ENCODE measurements at places on chromosomes 11 and 22. TPM values are rescaled to one million over a fixed set of nuclear protein-coding genes. Genes with fewer than 3 reads are reported as not detected.

KRTAP5-5 gene
- total RNA-seq, result not detected

CCDC86 gene
- total RNA-seq, result 44.3 TPM

GRCh38 chr11:67486481-67487195 is 3.8 kb downstream of the AIP start:
- H3K27ac ChIP-seq, result no peak overlapping the region
- peaks cover 11% of the 10 kb centered on the region for H3K36me3 ChIP-seq
- H3K27me3 ChIP-seq, result peaks cover 3% of the 10 kb centered on the region
- DNase-seq, result no peak

DNA sequence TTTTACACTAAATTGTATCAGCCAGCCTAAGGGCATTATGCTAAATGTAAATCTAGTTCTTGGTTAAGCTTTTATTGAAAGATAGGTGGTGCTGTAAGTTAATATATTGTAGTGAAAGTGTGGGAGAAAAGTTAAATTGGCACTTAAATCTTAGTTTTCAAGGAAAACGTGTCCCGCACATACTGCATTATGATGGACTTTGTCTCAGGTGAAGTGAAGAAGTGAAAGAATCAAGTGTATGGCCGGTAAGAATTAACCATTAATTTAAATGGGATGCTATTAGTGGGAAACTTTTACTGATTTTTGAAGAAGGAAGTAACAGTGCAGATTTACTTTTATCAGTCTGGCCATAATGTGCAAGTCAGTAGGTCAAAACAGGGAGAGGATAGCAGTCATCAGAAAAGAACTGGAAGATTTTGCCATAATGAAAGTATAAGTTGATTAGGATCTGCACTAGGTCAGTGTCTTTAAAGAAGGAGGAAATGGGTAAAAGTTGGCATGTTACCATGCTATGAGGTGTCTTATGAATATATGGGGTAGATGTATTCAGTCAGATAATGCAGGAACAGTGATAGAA is 81.6 kb downstream of the PDHX start:
- H3K27ac ChIP-seq, result no peak overlapping the region
- H3K4me1 ChIP-seq, result no peaks in the 10 kb centered on the region
- no peaks in the 10 kb centered on the region for H3K36me3 ChIP-seq
- no peak for DNase-seq

DNA sequence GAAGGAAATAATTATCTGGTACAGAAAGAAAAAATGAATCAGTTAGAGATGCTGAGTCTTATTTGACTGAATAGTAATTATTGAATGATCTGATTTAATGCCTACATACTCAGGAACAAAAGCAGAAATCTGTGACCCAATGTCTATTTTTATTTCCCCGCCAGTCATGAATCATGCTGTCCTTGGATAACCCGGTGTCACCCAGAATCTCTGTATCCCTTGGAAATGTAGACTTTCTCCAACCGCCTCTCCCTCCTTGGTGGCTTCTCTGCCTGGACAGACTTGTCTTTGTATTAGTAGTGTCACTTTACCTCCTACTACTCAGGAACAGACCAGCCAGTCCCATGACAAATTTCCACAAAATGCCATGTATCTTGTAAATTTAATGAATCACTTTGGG is 173.3 kb upstream of the PDGFD start:
- H3K4me1 ChIP-seq, result no peaks in the 10 kb centered on the region
- DNase-seq, result no peak
- H3K27ac ChIP-seq, result no peak overlapping the region
- H3K36me3 ChIP-seq, result no peaks in the 10 kb centered on the region
- H3K27me3 ChIP-seq, result no peaks in the 10 kb centered on the region
- no peak overlapping the region for H3K4me3 ChIP-seq

- H3K4me3 ChIP-seq, result no peak overlapping the region
- no peak for DNase-seq
- no peaks in the 10 kb centered on the region for H3K27me3 ChIP-seq
Observed at GRCh38 chr11:13259374-13259773, 18.2 kb upstream of the BMAL1 start.

DNA sequence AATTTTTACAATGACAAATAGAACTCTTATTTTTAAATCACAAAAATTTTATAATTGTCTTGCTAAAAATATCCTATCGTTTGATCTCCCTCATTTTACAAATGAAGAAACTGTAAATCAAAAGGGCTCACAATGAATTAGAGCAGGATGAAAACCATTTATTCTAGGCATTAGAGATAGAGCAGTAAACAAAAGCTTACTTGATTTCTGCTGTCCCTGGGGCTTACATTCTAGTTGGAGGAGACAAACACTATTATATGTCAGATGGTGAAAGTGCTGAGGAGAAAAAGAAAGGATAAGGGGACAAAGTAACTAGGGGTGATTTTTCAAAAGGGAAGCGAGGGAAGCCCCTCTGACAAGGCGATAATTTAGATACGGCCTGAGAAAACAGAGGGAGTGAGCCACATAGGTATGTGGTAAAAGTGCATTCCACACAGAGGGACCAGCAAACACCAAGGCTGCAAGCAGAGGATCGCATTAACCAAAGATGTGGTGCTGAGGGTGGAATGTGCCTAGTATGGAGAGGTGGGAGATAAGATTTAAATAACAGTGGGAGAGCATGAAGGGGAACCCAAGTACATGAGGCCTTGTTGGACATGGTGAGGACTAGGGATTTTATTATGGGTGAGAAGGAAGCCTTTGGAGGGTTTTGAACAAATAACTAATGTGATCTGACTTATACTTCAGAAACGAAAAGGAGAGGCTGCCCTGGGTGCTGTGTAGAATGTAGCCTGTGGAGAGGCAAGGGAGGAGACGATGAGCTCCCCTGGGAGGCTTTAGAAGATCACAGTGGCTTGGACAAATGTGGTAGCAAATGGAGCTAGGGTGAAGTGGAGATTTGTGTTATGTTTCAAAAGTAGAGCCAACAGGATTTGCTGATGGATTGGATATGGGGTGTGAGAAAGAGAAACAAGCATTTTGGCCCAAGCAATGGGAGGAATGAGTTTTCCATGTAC is 62.1 kb downstream of the PDHX start:
- H3K4me3 ChIP-seq, result no peak overlapping the region
- no peak for DNase-seq

- DNase-seq, result no peak
- no peak overlapping the region for H3K4me3 ChIP-seq
- H3K27ac ChIP-seq, result no peak overlapping the region
- H3K36me3 ChIP-seq, result no peaks in the 10 kb centered on the region
- no peaks in the 10 kb centered on the region for H3K4me1 ChIP-seq
Observed at GRCh38 chr22:25735650-25736049, 6.3 kb upstream of the MYO18B start.

GRCh38 chr11:95715777-95716241 is 73.8 kb downstream of the FAM76B start:
- peaks cover 40% of the 10 kb centered on the region for H3K4me1 ChIP-seq
- peak overlapping the region; percentile 9 for H3K4me3 ChIP-seq

- H3K36me3 ChIP-seq, result no peaks in the 10 kb centered on the region
- DNase-seq, result no peak
- H3K27ac ChIP-seq, result no peak overlapping the region
- H3K4me3 ChIP-seq, result no peak overlapping the region
Observed at GRCh38 chr22:29635734-29636357, 32.4 kb downstream of the NF2 start.

P4HA3 gene
- total RNA-seq, result not detected

OR9G1 gene
- total RNA-seq, result not detected

DNA sequence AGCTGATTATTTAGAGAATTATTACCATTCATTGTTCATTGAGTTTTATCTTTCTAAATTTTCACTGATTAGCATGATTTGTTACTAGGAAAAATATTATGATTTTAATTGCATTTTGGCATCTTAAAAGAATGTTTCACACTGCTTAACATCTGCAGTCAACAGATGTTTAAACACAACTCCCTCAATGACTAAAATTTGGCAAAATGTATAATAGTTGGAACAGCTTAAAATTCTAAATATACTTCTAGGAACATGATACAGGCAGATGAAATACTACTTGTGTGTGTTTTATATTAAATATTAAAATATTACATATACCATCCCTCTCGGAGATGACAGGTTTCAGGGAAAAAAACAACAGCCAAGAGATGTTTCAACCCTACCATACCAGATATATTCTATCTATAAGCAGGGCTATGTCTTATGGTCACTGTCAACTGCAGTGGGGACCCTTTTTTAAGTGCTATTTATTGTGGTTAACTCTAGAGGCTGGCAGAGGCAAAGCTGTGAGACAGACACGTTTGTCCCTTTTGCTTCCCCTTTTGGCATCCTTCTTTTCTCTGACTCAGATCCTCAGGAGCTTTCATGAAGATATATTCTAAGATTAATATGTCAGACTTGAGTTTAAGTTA is 81.9 kb downstream of the BDNF start:
- no peak for DNase-seq
- H3K27me3 ChIP-seq, result no peaks in the 10 kb centered on the region
- H3K27ac ChIP-seq, result no peak overlapping the region
- H3K4me1 ChIP-seq, result peaks cover 3% of the 10 kb centered on the region
- H3K4me3 ChIP-seq, result no peak overlapping the region
- H3K36me3 ChIP-seq, result no peaks in the 10 kb centered on the region

DNA sequence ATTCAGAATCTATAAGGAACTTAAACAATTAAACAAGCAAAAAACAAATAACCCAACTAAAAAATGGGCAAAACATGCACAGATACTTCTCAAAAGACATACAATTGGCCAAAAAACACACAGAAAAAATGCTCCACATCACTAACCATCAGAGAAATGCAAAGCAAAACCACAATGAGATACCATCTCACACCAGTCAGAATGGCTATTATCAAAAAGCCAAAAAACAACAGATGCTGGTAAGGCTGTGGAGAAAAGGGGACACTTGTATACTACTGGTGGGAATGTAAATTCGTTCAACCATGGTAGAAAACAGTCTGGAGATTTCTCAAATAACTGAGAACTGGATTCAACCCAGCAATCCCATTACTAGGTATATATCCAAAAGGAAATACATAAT is 24.8 kb downstream of the ENTHD1 start:
- H3K36me3 ChIP-seq, result no peaks in the 10 kb centered on the region
- no peak for DNase-seq
- H3K4me3 ChIP-seq, result no peak overlapping the region

- no peaks in the 10 kb centered on the region for H3K36me3 ChIP-seq
- no peaks in the 10 kb centered on the region for H3K27me3 ChIP-seq
- no peak overlapping the region for H3K27ac ChIP-seq
Observed at GRCh38 chr11:1936781-1937615, 10.1 kb upstream of the MRPL23 start.

- H3K36me3 ChIP-seq, result no peaks in the 10 kb centered on the region
- DNase-seq, result no peak
Observed at GRCh38 chr11:98090861-98091505, 929.8 kb upstream of the CNTN5 start.

GRCh38 chr22:42171946-42172719 is 41.5 kb upstream of the CYP2D6 start:
- peak overlapping the region; percentile 8 for H3K27ac ChIP-seq
- H3K4me3 ChIP-seq, result no peak overlapping the region
- no peaks in the 10 kb centered on the region for H3K27me3 ChIP-seq
- peaks cover 3% of the 10 kb centered on the region for H3K36me3 ChIP-seq

GRCh38 chr11:62402226-62402959 is 16.4 kb upstream of the SCGB1A1 start:
- no peaks in the 10 kb centered on the region for H3K27me3 ChIP-seq
- H3K4me1 ChIP-seq, result peaks cover 12% of the 10 kb centered on the region
- no peak overlapping the region for H3K4me3 ChIP-seq
- H3K27ac ChIP-seq, result no peak overlapping the region

SLC43A1 gene
- 4.5 TPM for total RNA-seq

CATSPERZ gene
- not detected for total RNA-seq

GPHA2 gene
- not detected for total RNA-seq

KCNQ1 gene
- total RNA-seq, result 0.86 TPM

DNA sequence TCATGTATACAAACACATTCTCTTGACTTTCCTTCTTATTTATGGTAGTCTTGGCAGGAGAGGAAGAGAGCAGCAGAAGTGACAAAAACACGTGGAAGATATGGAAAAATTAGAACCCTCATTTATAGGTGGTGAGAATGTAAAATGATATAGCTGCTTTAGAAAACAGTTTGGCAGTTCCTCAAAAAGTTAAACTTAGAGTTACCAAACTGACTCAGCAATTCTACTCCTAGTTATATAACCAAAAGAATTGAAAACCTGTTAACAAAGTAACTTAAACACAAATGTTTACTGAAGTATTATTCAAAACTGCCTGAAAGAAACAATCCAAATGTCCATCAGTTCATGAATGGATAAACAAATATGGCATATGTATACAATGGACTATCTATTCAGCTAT is 16.8 kb downstream of the NUCB2 start:
- H3K36me3 ChIP-seq, result peaks cover 4% of the 10 kb centered on the region
- H3K4me1 ChIP-seq, result no peaks in the 10 kb centered on the region
- no peak overlapping the region for H3K27ac ChIP-seq
- no peaks in the 10 kb centered on the region for H3K27me3 ChIP-seq
- no peak overlapping the region for H3K4me3 ChIP-seq

GRCh38 chr11:120375076-120375475 is 38.9 kb downstream of the ARHGEF12 start:
- H3K4me1 ChIP-seq, result peaks cover 28% of the 10 kb centered on the region
- peaks cover 9% of the 10 kb centered on the region for H3K36me3 ChIP-seq
- H3K27ac ChIP-seq, result peak overlapping the region; percentile 37
- H3K4me3 ChIP-seq, result no peak overlapping the region
- no peaks in the 10 kb centered on the region for H3K27me3 ChIP-seq
- no peak for DNase-seq

DNA sequence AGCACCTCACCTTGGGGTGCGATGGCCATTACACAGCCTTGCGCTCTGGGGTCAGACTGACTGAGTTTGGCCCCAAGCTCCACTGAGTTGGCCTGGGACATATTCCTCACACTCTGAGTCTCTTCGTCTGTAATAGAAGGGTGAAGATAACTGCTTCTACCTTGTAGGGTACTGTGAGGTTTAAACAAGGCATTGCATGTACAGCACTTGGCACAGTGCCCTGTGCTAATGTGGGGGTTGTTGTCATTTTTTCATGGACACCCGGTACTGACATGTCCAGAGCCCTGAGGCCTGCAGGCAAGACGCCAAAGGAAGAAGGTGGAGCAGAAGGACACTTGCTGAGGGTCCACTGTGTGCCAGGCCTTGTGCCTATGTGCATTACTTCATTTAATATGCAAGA is 50.7 kb downstream of the OTOG start:
- peaks cover 4% of the 10 kb centered on the region for H3K4me1 ChIP-seq
- H3K4me3 ChIP-seq, result no peak overlapping the region
- no peak overlapping the region for H3K27ac ChIP-seq
- peaks cover 45% of the 10 kb centered on the region for H3K27me3 ChIP-seq
- no peaks in the 10 kb centered on the region for H3K36me3 ChIP-seq

CXCR5 gene
- not detected for total RNA-seq

GRCh38 chr11:133163463-133164419 is 368.6 kb downstream of the OPCML start:
- H3K4me3 ChIP-seq, result no peak overlapping the region
- no peaks in the 10 kb centered on the region for H3K36me3 ChIP-seq
- peaks cover 38% of the 10 kb centered on the region for H3K4me1 ChIP-seq
- H3K27ac ChIP-seq, result no peak overlapping the region
- H3K27me3 ChIP-seq, result no peaks in the 10 kb centered on the region

APOBEC3F gene
- 5.9 TPM for total RNA-seq

- DNase-seq, result no peak
- no peaks in the 10 kb centered on the region for H3K36me3 ChIP-seq
- peaks cover 11% of the 10 kb centered on the region for H3K4me1 ChIP-seq
- H3K4me3 ChIP-seq, result no peak overlapping the region
Observed at GRCh38 chr11:117194267-117194666, 4.9 kb upstream of the TAGLN start.

ART1 gene
- not detected for total RNA-seq

Data from neural crest cell (in vitro differentiated cells).